ENCODE measurements at places on chromosomes 6 and 20. TPM values are rescaled to one million over a fixed set of nuclear protein-coding genes. Genes with fewer than 3 reads are reported as not detected.

DNA sequence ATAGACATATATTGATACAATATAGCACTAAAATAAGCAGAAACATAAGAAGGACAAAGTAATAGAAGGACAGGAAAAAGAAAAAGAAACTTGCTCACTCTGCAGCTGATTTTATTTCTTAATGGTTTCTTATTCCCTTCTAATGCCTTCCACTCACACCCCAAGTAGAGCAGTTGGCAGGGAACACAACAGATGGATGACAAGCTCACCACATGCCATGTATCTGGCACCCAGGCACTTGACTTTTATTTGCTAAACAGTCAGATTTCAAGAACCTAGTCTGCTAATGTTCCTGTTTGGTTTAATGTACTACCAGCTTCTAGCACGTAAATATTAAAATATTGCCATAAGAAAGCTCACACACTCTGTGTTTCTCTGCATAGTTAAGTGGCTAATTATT lies 87.1 kb downstream of the COL19A1 start:
- H3K27me3 ChIP-seq = no peaks in the 10 kb centered on the region
- H3K4me1 ChIP-seq = no peaks in the 10 kb centered on the region
- no peaks in the 10 kb centered on the region for H3K36me3 ChIP-seq
- no peak for DNase-seq

The RNF144B gene
- 25.6 TPM for polyA plus RNA-seq

DNA sequence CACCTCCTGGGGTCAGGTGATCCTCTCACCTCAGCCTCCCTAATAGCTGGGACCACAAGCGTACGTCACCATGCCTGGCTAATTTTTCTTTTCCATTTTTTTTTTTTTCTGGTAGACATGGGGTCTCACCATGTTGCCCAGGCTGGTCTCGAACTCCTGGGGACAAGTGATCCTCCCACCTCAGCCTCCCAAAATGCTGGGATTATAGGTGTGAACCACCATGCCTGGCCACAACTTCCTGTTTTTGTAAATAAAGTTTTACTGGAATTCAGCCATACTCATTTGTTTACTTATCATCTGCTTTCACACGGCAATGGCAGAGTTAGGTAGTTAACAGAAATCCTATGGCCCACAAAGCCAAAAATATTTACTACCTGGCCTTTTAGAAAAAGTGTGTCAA lies 7.8 kb upstream of the RUNX2 start:
- no peak overlapping the region for H3K4me3 ChIP-seq
- no peaks in the 10 kb centered on the region for H3K36me3 ChIP-seq
- H3K27ac ChIP-seq = no peak overlapping the region
- no peak for DNase-seq
- H3K27me3 ChIP-seq = no peaks in the 10 kb centered on the region
- no peaks in the 10 kb centered on the region for H3K4me1 ChIP-seq

DNA sequence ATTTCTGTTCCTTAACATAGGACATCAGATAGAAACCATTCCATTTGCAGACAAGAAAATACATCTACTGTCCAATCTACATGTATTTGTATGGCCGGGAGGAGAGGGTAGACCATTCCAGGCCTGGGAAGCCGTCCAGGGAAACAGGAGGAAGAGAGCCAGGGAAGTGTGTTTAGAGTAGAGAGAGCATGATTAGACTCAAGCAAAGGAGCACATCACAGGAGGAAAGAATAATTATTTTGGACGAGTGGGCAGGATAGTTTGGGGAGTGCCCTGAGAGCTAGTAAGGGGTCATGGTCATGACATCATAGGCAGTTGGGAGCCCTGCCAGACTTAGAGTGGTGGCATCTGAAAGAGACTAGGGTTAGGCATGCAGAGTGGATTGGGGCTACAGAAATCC lies 250.0 kb downstream of the HIVEP2 start:
- no peaks in the 10 kb centered on the region for H3K27me3 ChIP-seq
- no peak for DNase-seq
- no peak overlapping the region for H3K4me3 ChIP-seq
- no peaks in the 10 kb centered on the region for H3K36me3 ChIP-seq

- H3K4me3 ChIP-seq = no peak overlapping the region
- DNase-seq = peak; percentile 44
- H3K4me1 ChIP-seq = peaks cover 13% of the 10 kb centered on the region
- no peaks in the 10 kb centered on the region for H3K36me3 ChIP-seq
Observed at GRCh38 chr20:25859649-25860530, 163.2 kb upstream of the ZNF337 start.

DNA sequence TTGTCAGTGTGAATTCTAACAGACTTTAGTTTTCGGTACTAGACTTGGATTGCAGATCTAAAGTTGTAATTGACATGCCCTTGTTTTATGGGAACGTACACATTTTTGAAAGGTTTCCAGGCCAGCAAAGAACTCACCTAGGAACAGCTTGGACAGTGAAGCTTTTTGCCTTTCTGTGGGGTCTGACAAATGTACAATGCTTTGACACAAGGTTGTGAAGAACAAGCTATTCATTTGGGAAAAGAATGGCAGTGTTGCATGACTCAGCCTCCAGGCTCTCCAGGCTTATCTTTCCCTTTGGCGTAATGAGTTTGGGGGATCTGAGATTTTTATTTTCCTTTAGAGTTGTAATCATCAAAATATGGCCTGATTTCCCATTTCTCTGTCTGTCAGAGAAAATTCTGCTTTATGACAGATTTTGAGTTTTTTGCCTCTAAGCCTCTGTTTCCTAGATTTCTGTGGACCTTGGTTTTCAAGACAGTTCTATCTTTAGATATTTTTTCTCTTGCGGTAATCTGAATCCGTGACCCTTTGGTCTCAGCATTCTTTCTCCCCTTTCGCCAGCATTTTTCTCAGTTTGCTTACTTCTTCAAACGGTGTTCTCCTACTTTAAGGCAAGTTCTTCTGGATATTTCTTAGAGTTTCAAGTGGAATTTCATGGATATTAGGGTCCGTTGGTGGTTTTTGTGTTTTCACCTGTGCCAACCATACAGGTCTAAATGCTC lies 221.0 kb downstream of the ADGB start:
- no peak for DNase-seq
- no peaks in the 10 kb centered on the region for H3K27me3 ChIP-seq
- no peak overlapping the region for H3K4me3 ChIP-seq
- H3K36me3 ChIP-seq = no peaks in the 10 kb centered on the region

The GTSF1L gene
- not detected for polyA plus RNA-seq
